ENCODE measurements at places on chromosomes 13 and 19. TPM values are rescaled to one million over a fixed set of nuclear protein-coding genes. Genes with fewer than 3 reads are reported as not detected.

DNA sequence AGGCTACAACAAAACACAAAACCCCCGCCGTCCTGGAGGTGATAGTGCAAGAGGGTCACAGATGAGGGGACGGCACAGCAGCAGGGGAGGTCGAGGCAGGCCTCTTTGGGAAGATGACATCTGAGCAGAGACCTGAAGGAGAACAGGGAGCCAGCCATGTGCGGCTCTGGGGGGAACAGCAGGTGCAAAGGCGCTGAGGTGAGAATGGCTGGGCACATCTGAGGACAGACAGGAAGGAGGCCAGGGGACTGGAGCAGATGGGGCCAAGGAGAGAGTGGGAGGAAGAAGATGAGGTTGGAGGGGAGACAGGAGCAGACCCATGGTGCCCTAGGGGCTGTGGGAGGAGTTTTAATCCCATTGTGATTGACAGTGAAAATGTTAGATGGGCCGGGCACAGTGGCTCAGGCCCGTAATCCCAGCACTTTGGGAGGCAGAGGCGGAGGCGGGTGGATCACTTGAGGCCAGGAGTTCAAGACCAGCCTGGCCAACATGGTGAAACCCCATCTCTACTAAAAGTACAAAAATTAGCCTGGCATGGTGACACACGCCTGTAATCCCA, 1.8 kb upstream of the CKM start:
- no peak for DNase-seq

Gene ZNF730
- polyA plus RNA-seq: 0.27 TPM

DNA sequence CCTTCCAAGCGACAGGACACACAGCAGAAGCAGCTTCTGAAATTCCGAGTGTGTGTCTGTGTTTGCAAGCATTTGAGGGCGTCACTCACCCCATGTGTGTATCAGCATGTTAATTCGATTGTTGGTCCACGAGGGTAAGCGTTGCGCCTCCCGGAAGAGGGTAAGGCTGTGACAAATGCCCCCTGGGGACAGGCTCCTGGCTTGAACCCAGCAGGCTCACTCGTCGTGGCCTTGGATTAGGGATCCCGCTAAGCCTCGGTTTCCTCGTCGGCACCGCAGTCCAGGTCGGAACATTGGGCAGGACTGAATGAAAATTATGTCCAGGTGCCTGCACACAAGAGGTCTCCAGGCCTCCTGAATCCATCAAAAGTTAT, 606 bp upstream of the STXBP2 start:
- DNase-seq: no peak

- peak; percentile 47 for DNase-seq
Measured at GRCh38 chr19:35828692-35829301, 16.2 kb upstream of the PRODH2 start.

- no peak for DNase-seq
Measured at GRCh38 chr19:13975870-13976269, 23.6 kb downstream of the DCAF15 start.

All from B cell (primary cell).